ENCODE measurements at places on chromosomes 7 and 10.

GRCh38 chr7:132059141-132059540 is 502.7 kb upstream of the PODXL start:
- no peak for DNase-seq

DNA sequence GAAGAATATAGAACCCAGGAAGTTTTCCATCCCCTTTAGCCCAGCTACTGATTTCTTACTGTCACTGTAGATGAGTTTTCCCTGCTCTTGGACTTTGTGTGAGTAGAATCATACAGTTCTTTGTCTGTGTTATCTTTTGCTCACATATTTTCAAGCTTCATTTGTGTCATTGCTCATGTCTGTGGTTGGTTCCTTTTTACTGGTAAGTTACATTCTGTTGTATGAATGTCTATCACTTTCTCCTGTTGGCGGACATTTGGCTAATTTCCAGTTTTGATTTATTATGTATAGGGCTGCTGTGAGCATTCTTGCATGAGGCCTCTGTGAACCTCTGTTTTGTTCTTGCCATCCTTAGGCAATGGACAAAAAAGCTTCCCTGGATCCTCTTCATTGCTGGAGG is 5.3 kb downstream of the GLRX3 start:
- DNase-seq = no peak

- DNase-seq = no peak
These were observed 134.1 kb downstream of the TEX36 start for GRCh38 chr10:125548878-125549277.

DNA sequence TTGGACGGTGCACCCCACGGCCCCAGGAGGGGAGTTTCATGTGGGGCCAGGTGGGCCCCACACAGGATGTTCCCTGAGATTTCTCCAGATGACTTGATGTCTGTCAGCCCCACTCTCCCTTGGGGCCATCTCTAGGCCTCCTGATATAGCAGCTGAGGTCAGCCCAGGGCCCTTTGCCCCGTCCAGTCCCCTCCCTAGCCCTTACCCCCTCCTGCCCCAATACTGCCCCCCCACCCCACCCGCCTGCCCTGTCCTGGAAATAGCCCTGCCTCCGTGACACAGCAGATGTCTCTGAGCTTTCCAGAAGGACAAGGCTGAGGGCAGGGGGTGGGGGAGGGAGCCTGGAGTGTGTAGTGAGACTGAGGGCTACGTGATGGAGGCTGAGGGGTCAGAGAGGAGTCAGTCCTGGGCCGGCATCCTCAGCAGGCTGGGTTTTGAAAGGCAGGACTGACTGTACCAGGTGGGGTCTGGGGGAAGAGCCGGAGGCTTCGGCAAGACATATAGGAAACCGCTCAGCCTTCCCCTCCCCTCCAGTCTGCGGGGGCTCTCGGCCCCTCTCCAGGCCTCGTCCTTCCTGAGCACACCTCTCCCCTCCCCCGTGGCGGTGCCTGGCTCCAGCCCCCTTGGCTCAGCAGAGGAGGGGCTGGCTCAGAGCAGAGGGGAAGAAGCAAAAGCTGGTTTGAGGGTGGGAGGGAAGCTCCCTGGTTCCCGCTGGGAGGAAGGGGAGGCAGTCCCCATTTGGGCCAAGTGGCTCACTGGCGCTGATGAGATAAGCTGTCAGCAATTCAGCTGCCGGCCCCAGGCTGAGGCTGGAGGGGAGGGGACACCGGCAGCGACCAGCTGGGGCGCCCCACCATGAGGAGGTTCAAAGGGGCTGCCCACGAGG is 2.0 kb downstream of the FLNC start:
- DNase-seq = no peak

DNA sequence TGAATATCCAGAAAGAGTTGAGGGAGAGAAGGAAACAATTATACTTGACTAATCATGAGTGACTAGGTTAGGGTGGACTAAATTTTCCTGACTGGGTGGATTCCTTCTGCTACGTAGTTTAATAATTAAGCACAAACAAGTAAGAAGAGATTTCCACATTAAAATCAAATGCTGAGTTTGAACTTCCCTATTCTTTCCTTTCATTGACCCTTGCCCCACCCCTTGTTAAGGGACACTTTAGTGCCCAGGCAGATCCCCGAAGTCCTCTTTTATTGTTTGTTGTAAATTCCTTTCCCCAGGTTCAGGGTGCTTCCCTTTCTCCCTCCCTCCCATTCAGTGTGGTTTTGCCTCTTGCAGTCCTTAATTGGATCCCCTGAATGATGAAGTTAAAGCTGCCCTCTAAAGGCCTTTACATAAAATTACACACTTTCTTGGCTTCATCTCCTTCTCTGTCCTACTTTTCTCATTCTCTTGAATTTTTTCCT is 8.8 kb upstream of the SPAM1 start:
- DNase-seq = no peak

GRCh38 chr10:13844651-13845050 is 257.9 kb downstream of the PRPF18 start:
- DNase-seq = no peak

- DNase-seq = no peak
These were observed 265.6 kb downstream of the CCDC3 start for GRCh38 chr10:12735843-12736462.

DNA sequence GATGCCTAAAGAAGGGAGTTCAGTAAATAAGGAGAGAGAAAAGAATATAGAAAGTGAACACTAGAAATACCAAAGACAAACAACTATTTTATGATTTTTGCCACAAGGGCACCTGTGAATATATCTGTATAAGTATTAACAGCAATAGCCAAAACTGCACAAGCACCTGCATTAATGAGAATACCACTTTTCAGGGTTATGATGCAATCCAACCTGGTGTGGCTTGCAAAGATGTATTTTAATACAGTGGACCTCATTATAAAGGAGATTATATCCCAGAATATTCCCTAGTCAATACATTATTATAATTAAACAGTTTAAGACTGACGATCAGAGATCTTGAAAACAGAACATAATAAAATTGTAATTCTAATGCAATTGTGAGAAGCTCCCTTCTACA is 4.0 kb downstream of the BRAF start:
- DNase-seq = no peak

- DNase-seq = no peak
These were observed 194.1 kb downstream of the FANK1 start for GRCh38 chr10:126090443-126090842.

GRCh38 chr7:46759711-46760480 is 822.0 kb downstream of the TNS3 start:
- DNase-seq = no peak

DNA sequence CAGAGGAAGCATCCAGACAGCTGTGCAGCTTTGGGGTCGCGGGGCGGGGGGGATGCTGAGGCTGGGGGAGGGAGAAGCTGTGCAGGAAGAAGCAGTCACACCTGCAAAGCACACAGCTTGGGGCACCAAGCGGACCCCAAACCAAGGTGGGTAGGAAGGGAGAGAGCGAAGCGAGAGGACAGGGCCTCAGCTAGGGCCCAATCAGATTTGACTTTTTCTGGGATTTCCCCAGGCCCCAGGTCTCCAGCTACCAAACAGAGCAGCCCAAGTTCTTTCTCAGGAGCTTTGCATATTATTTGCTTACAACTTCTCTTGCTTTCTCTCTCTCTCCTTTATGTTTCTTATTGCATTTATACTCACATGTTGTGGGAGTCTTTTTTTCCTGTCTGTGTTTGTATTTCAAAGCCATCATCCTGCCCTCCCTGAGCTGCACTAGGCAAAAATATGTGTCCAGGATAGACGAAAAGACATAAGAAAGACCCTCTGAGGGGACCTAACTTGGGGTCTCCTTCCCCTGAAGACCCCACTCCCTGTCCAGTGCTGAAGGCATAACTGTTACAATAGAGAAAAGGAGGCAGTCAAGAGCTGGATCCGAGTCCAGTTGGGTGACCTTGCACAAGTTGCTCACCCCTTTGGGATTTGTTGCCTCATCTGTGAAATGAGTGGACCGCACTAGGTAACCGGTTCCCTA is 50.6 kb upstream of the SMNDC1 start:
- DNase-seq = no peak

DNA sequence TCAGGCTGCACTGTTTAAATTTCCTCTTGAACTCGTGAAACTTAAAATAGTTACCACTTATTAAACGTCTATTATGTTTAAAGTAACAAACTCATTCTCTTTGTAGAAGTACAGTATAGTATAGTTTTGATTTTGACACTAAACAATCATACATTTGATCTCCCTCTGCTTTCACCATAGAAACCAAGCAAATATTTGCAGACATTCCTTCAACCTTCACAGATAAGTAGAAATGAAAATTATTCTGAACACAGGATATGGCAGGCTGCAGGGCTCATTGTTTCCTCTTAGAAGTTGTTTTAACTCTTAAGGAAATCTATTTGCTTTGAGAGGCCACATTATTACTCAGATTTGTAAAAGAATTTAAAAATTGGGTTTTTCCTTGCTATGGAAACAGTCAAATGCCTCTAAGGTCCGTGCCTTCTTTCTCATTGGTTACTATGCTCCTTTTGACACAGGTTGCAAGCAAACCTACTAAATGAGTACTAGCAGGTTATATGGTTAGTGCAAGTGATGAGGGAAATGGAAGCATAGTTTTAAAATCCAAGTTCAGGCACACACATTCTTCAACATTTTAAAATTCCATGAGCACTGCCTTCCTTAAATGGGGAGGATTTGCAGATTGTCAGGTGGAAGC is 92.8 kb upstream of the FAM133B start:
- no peak for DNase-seq

DNA sequence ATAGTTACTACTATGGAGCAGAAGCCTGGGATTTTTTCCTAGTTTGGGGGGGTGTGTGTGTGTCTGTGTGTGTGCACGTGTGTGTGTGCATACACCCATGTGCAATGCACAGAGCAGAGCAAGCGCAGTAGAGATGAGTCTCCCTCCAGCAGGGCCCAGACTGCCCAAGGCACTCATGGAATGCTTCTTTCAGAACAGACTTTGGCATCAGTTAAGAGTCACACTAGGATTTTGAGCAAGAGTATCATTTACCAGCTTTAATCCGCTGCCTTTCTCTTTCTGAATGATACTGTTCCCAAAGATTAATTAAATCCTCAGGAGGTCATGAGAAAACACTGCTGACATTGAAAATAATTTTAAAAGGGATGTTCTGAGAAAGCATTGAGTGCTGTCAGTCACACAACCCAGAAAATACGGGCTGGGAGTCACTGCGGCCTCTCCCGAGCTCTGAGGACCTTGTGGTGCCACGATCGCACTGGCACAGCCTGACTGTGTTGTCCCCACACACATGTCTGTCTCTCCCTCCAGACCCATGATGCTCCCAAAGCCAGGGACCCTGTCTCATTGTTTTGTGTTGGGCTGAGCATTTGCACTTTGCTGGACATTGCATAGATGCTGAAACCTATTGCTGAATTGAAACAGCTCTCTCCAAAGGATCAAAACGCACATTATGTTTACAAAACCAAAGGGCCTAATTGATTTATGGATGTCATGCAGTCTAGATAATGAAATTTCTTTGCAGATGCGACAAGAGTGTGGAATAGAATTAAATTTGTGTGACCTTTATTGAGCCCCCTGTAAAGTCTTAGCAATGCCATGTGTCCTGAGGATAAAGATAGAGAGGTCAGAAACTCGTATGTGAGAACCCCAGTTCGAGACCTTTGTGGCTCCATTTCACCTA is 54.7 kb upstream of the FIGNL1 start:
- no peak for DNase-seq
